Activated CD4-positive, alpha-beta T cell treated with anti-CD3 and anti-CD28 coated beads, Interleukin-2, amount 10 ng/mL, durations not matched to agents 24 days and 14 days (primary cell): ENCODE measurements at places on chromosomes 7 and 10. TPM values are rescaled to one million over a fixed set of nuclear protein-coding genes. Genes with fewer than 3 reads are reported as not detected.

The WEE2 gene
- not detected in 2 replicates for total RNA-seq

- no peak overlapping the region for H3K27ac ChIP-seq
- no peak overlapping the region for H3K4me3 ChIP-seq
- no peaks in the 10 kb centered on the region for H3K4me1 ChIP-seq
- H3K36me3 ChIP-seq = no peaks in the 10 kb centered on the region
- no peak for DNase-seq
Measured at GRCh38 chr10:126011995-126012394, 115.6 kb downstream of the FANK1 start.

DNA sequence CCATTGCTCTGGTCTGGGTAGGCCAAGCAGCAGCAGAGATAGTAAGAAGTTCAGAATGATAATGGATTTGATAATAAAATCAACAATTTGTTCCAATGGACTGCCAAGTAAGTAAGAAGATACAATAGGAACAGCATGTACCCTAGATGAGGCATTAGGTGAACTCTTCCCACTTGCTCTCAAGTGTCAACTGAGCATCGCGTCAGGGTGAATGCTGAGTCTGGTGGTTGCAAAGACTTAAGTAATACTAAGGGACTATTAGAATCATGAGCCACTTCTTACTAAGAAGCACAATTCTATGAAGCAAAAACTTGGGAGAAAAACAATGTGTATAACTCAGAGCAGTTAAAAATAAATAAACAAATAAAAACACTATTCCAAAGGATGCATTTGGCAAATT is 54.5 kb downstream of the LRRN3 start:
- H3K4me3 ChIP-seq = no peak overlapping the region
- no peaks in the 10 kb centered on the region for H3K27me3 ChIP-seq
- H3K27ac ChIP-seq = no peak overlapping the region
- no peak for DNase-seq
- peaks cover 4% of the 10 kb centered on the region for H3K4me1 ChIP-seq

DNA sequence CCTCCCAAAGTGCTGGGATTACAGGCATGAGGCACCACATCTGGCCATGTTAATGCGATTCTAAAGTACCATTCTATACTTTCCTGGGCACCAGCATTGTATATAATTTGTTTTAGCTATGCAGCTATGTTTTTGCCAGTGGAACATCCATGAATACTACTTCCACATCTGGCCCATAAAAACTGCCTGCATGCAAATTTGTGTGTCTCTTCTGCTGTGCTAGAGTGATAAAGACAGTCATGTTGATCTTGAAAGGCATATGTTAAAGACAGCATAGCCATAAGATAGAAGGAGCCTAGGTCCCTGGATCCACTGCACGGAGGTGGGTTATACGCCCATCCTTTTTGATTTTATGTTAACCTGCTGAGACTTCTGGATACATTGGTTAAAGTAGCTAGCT is 52.3 kb downstream of the HACD1 start:
- H3K4me1 ChIP-seq = no peaks in the 10 kb centered on the region
- no peak overlapping the region for H3K27ac ChIP-seq
- no peak for DNase-seq
- no peak overlapping the region for H3K4me3 ChIP-seq
- peaks cover 2% of the 10 kb centered on the region for H3K27me3 ChIP-seq
- H3K36me3 ChIP-seq = no peaks in the 10 kb centered on the region

The ZPBP gene
- total RNA-seq = not detected in 2 replicates

The SRRT gene
- total RNA-seq = 300 and 318 TPM in 2 replicates
